ENCODE measurements at places on chromosomes 1 and 21.

DNA sequence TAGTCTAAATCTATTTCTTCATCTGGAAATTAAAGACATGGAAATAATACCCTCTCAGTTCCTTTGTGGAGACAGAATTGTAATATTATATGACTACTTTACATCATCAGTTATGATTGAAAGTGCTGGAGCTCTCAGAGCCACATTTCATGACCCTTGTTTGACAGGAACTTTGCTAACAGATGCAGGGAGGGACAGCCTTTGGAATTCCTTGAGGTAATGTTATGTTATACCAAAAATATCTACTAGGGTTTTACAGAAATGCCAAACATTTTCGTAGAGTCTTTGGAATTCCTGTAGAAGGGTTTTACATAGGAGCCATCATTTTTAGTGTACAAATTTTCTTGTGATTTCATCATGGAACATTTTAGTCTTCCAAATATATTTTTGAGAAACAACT is 57.4 kb upstream of the ADAMTS5 start:
- no peak for DNase-seq

- DNase-seq = no peak
Observed at GRCh38 chr21:44893948-44894656, 20.6 kb upstream of the PTTG1IP start.

GRCh38 chr21:45359451-45360217 is 45.3 kb upstream of the COL18A1 start:
- no peak for DNase-seq

- DNase-seq = no peak
Observed at GRCh38 chr1:109725510-109725909, 13.5 kb downstream of the GSTM5 start.

- DNase-seq = no peak
Observed at GRCh38 chr1:212773011-212773410, 18.6 kb downstream of the NSL1 start.

DNA sequence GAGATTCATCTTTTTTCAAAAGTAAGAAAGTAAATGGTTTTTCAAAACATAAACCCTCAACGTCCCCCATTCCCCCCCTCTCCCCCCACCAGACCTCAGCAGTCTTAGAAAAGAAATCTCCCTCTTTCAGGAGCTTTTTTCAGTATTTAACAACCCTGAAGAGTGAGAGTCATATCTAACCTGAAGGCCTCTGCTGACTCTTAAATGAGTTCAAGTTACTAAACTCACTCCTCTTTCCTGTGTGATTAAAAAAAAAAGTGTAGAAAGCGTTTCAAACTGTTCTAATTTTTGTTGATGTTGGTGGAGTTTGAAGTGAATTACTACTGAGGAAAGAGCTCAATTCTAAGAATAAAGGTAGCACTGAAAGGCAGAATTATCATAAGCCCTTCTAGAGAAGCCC is 93.7 kb downstream of the VAV3 start:
- DNase-seq = no peak
